Endothelial cell of umbilical vein (primary cell): ENCODE measurements at places on chromosomes 7 and 10.

GRCh38 chr7:42414941-42415505 lies 178.0 kb upstream of the GLI3 start:
- no peaks in the 10 kb centered on the region for H3K36me3 ChIP-seq
- H3K4me1 ChIP-seq, result no peaks in the 10 kb centered on the region

GRCh38 chr10:103276251-103276895 lies 565 bp upstream of the INA start:
- DNase-seq, result no peak
- no peak overlapping the region for H3K4me3 ChIP-seq
- H3K27me3 ChIP-seq, result peaks cover 34% of the 10 kb centered on the region

DNA sequence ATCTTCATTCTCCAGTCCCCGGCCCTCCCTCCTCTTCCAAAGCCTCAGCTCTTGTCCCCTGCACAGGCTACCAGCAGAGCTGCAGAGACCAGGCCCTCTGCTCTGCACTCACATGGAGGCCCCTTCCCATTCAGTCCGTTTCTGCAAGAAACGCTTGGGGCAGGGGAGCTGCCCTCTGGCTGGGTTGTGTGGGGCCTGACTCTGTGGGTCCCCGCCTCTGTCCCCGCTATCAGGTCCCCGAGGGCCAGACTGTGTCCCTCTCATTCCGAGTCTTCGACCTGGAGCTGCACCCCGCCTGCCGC lies 1.5 kb downstream of the PCOLCE start:
- no peak overlapping the region for H3K27ac ChIP-seq
- peaks cover 25% of the 10 kb centered on the region for H3K4me1 ChIP-seq
- no peak for DNase-seq
- peak overlapping the region; percentile 28 for H3K4me3 ChIP-seq
- H3K27me3 ChIP-seq, result no peaks in the 10 kb centered on the region

- no peak overlapping the region for H3K4me3 ChIP-seq
- no peaks in the 10 kb centered on the region for H3K4me1 ChIP-seq
- H3K27me3 ChIP-seq, result no peaks in the 10 kb centered on the region
- DNase-seq, result no peak
Observed at GRCh38 chr10:117112220-117112619, 25.9 kb downstream of the VAX1 start.

DNA sequence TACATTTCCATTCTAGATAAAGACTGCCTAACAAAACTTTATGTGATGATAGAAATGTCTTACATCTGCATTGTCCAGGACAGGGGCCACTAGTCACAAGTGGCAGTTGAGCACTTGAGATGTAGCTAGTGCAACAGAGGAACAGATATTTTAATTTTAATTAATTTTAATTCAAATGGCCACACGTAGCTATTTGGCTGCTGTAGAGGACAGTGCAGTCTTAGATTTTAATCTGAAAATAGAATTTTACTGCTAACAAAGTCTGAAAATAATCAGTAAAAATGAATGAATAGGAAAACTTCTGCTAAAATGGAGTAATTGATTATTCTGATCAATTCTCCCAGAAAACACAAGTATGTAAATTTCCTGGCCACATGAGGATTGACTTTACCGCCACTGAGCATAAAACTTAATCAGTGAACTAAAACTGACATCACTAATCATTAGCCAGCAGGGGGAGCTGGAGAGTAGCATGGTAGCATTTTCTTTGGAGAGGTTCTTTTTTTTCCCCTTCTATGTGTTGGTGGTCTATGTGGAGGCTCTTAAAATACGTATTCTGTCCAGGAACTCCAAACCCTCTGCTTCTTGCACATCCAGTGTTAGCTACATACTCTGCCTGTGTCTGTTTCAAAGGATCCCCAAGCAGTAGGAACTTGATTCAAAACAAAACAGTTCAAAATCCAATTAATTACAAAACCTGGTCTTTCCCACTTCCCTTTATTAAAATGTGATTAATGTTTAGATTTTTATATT lies 52.1 kb downstream of the TSPAN12 start:
- H3K4me3 ChIP-seq, result no peak overlapping the region
- H3K27me3 ChIP-seq, result no peaks in the 10 kb centered on the region
- H3K36me3 ChIP-seq, result no peaks in the 10 kb centered on the region
- no peak overlapping the region for H3K27ac ChIP-seq
- DNase-seq, result peak; percentile 80

DNA sequence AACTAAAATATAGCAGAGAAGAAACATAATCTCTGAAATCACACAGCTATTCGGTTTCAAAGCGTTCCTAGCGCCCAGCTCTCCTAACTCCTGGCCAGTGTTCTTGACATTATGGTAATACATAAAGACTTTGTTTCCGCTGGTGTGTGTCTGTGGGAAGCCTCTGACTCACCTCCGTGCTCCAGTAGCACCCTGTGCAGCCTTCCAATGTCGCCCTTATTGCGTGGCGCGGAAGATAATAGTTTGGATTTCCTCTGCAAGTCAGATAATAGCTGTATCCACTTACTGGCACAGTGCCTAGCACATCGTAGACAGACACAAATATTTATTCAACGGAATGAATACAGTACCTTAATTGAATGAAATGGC lies 570 bp downstream of the BMS1 start:
- peaks cover 10% of the 10 kb centered on the region for H3K36me3 ChIP-seq
- H3K4me1 ChIP-seq, result peaks cover 11% of the 10 kb centered on the region
- H3K27ac ChIP-seq, result peak overlapping the region; percentile 87
- H3K27me3 ChIP-seq, result no peaks in the 10 kb centered on the region
- peak; percentile 84 for DNase-seq

DNA sequence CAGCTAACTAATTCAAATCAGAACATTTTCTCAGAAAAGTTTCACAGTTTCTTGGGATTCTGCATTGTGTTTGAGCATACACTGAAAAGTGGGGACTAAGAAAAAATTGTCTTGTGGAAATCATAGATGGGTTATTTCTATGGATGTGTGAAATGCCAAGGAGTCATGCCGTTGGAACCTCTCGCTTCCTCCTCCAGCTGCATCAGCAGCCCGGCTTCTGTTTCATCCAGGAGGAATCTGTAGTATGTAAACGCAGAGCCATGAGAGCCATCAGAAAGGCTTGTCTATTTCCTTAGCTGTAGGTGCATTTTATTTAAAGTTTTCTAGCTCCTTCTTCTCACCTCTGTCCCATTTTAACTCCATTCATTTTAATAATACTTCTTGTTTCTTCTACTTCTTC lies 1144.1 kb downstream of the GATA3 start:
- no peak overlapping the region for H3K27ac ChIP-seq
- H3K4me1 ChIP-seq, result no peaks in the 10 kb centered on the region
- H3K4me3 ChIP-seq, result no peak overlapping the region
- H3K36me3 ChIP-seq, result no peaks in the 10 kb centered on the region
- H3K27me3 ChIP-seq, result no peaks in the 10 kb centered on the region
- DNase-seq, result no peak

DNA sequence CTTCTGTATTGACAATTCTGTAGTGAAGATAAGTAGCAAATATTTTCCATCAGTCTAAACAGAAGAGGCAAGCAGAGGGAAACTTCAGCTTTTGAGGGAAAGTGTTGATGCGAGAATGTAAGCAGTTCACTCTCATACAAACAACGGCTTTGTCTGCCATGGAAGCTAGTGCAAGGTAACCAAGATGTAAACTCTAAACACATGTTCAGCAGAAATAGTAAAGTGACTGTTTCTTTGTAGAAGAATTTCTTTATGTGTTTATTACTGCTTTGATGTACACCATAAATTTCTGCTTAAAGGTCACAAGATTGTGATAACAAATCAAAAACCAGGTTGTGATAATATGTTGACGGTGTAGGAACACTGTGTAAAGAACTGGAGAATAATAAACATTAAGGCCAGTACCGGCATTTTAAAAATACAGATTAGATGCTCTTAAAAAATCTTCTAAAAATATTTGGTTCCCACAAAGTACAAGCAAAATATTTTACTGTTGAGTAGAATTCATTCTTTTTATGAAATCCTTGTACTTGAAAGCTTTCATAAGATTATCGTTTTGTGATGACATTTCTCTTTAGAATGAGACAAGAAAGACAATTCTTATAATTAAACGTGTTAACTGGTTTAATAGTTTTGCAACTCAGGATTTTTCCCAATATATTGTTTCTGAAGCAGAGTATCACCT lies 34.2 kb downstream of the SEMA3C start:
- H3K4me1 ChIP-seq, result no peaks in the 10 kb centered on the region
- no peak for DNase-seq
- H3K27ac ChIP-seq, result no peak overlapping the region
- H3K27me3 ChIP-seq, result no peaks in the 10 kb centered on the region

GRCh38 chr7:47406801-47407129 lies 175.1 kb downstream of the TNS3 start:
- H3K4me1 ChIP-seq, result no peaks in the 10 kb centered on the region
- no peaks in the 10 kb centered on the region for H3K36me3 ChIP-seq

DNA sequence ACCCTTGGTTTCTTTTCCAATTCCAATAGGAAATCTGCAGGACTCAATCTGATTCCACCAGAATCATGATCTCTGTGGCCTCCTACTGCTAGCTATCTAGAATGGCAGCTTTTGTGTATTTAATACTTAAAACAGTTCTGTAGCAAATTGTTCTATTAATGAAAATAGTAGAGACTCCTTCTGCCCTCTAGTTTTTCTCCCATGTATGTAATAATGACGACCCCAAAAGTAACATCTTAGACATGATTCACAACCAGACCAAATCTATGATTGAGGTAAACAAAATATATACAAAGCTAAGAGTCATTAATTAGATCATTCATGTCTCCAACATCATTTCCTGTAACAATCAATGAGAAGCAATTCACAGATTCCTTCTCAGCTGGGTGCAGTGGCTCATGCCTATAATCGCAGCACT lies 259.1 kb upstream of the MKLN1 start:
- no peaks in the 10 kb centered on the region for H3K36me3 ChIP-seq
- no peak overlapping the region for H3K27ac ChIP-seq
- H3K4me3 ChIP-seq, result no peak overlapping the region
- no peak for DNase-seq

DNA sequence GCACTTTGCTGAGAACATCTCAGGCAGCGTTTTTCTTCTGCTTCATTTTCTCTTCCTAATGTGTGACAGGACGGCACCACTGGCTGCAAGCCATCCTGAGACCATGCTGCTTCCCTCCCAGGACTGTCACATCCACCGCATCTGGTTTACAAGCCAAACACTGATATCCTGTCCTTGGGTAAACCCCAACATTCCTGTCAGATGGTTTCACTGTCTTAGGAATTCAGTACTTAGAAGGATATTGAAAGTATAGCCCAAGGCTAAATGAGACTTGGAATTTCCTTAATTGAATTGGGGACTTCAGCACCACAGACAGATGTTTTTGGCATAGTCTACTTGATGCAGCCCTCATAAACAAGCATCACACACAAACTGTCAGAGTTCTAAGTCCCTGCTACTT lies 74.2 kb upstream of the PLXNA4 start:
- H3K4me1 ChIP-seq, result peaks cover 4% of the 10 kb centered on the region
- H3K27me3 ChIP-seq, result peaks cover 11% of the 10 kb centered on the region
- no peaks in the 10 kb centered on the region for H3K36me3 ChIP-seq
- DNase-seq, result no peak

DNA sequence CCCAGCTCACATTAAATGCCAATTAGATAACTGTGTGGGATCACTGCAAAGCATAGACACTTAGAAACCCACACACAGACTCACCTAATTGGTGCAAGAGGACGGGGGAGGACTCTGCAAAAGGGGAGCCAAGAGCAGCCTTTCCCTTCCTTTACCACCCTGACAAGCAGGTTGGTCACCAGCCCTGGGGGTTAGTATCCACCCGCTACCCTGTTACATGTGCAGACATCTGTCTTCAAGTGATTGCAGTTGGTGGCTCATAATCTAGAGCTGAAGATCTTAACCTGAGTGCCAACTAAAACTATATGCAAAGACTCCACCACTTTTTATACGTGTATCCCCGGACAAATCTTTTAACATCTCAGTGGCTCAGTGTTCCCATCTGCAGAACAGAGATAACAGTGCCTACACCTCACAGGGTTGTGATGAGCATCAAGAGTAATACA lies 56.9 kb downstream of the SORBS1 start:
- DNase-seq, result no peak
- H3K4me3 ChIP-seq, result no peak overlapping the region
- H3K36me3 ChIP-seq, result no peaks in the 10 kb centered on the region
- H3K4me1 ChIP-seq, result peaks cover 27% of the 10 kb centered on the region
- no peaks in the 10 kb centered on the region for H3K27me3 ChIP-seq
- no peak overlapping the region for H3K27ac ChIP-seq

DNA sequence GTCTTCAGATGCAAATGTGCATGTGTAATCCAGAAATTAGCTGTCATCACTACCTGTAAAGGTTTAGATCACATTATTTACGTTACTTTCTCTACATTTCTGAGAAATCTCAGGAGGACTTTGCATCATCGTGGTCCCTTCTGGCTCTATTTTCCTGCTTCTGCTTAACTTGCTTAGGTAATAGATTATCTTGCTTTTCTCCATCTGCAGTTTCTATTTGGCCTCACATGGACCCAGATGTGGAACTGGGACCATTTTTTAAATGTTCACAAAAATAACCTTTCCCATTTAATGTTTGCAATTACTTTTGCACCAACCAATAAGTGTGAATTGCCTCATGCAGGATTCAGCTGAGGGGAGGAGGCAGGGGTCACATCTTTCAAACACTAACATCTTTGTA lies 278.4 kb upstream of the SEMA3C start:
- no peaks in the 10 kb centered on the region for H3K4me1 ChIP-seq
- H3K27me3 ChIP-seq, result no peaks in the 10 kb centered on the region
- DNase-seq, result no peak
- H3K36me3 ChIP-seq, result no peaks in the 10 kb centered on the region
- no peak overlapping the region for H3K27ac ChIP-seq

GRCh38 chr7:27961255-27961654 lies 219.3 kb downstream of the JAZF1 start:
- H3K4me1 ChIP-seq, result no peaks in the 10 kb centered on the region
- no peak overlapping the region for H3K27ac ChIP-seq
- DNase-seq, result no peak
- H3K36me3 ChIP-seq, result no peaks in the 10 kb centered on the region
- H3K27me3 ChIP-seq, result no peaks in the 10 kb centered on the region

GRCh38 chr7:68014031-68014736 lies 1017.6 kb downstream of the TYW1 start:
- H3K4me3 ChIP-seq, result no peak overlapping the region
- no peaks in the 10 kb centered on the region for H3K27me3 ChIP-seq
- no peaks in the 10 kb centered on the region for H3K36me3 ChIP-seq

DNA sequence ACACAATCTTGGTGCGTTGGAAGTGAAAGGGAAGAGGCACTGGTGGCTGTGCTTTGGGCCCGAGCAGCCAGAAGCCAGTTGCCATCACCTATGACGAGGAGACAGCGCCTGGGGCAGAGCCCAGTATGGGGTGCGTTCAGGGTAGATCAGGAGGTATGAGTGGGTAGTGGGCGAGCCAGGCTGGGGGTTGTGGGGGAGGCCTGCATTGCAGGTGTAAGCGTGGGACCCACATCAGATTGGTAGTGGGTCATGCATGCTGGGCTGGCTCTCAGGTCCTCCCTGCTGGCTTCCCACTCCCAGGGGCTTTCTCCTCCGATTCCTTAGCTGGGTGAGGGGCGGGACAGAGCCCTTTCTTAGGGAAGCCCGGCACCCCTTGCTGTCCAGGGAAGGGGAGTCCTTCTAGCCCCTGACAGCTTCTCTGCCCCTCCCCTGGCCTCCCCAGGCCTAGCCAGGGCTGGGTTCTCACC lies 445 bp upstream of the PVRIG start:
- no peak overlapping the region for H3K4me3 ChIP-seq
- no peaks in the 10 kb centered on the region for H3K27me3 ChIP-seq
- H3K27ac ChIP-seq, result no peak overlapping the region
- H3K36me3 ChIP-seq, result no peaks in the 10 kb centered on the region
- no peaks in the 10 kb centered on the region for H3K4me1 ChIP-seq
